ENCODE measurements at places on chromosomes 1 and 21. TPM values are rescaled to one million over a fixed set of nuclear protein-coding genes. Genes with fewer than 3 reads are reported as not detected.

DNA sequence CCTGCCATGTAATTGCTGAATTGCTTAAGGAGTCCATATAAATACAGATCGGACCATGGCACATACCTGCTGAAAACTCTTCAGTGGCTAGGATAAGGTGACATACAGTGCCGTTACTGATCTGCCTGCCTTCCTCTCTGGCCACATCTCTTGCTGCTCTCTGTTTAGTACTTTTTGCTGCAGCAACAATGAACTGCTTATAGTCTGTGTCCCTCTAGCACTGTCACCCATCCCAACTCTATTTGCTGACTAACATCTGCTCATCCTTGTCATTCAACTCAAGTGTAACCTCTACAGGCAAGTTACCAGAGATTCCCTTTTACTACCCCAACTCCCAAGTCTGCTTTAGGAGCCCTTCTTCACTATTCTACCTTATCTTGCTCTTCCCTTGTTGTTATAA is 65.6 kb downstream of the GTF2B start:
- no peak for DNase-seq

DNA sequence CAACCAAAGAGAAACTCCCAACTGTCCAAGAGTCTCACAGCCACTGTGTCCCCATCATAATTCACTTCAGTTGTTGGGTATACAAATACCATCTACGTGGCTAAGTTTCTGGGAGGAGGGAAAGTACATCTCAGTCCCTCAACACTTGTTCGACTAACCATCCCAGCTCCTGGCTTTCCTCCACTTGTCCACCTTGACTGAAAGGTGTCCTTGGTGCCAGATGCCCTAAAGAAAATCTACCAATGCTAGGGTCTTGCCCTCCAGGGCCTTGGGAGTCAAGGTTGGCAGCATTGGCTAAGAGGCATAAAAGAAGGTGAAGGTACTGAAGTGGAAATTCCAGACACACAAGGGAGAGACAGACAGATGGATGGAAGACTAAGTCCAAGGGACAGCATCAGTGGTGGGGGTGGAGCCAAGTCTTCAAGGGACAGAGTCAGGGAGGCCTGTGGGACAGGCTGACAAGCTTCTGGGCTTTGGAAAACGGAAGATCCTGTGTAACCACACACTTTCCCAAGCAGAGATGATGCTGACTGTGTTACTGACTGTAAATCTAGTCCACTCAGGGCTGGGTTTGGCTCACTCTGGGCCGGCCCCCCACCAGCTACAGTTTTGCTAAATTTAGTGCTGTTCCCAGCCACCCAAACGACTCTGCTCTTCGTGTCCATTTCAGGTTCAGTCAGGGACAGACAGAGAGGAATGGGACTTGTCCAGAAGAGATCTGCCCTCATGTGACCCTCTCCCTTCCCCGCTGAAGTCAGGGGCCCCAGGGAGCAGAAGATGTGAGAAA is 60.1 kb downstream of the CD34 start:
- no peak for DNase-seq

DNA sequence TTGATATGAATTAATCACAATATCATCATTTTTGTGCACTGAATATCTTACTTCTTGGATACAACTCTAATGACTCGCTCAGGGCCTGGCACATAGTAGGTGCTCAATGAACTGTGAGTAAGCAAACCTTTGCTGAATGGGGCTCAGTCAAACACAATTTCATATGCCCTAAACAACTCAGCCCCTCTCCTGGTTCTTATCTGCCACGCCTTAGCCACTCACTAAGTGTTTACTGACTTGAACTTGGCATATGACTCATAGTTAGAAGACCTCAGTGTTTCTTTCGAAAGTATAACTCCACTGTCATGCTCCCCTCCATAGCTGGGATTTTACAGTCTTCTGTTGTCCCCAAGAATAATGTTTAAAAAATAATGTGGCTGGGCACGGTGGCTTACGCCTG is 4.8 kb upstream of the IFNLR1 start:
- DNase-seq, result peak; percentile 56

DNA sequence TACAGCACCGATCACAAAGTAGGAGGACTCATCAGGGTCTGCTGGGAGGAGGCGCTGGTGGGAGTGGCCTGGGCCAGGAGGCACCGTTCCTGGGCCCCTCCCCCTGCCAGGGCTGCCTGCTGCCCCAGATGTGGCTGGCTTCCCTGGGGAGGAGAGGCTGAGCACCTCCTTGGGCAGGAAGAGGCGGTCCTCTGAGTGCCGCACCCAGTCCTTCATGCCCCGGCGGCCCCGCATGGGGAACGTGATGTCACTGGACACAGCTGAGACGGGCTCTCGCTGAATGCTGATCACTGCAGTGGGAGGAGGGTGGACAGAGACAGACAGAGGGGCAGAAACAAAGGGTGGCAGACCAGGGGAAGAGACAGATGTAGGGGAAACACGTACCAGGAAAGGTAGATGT is 24.8 kb downstream of the ADGRB2 start:
- peak; percentile 75 for DNase-seq

GRCh38 chr1:147891088-147891487 is 11.5 kb upstream of the GJA8 start:
- no peak for DNase-seq

- peak; percentile 94 for DNase-seq
These were observed at the start of gene CSRP1 for GRCh38 chr1:201506557-201507359. Gene CSRP1, minus strand, starts transcription at chr1:201507123. Its CDS starts 10,820 bp downstream, at chr1:201496303.

GRCh38 chr1:48823168-48823567 is 46.5 kb upstream of the BEND5 start:
- DNase-seq, result peak; percentile 66

DNA sequence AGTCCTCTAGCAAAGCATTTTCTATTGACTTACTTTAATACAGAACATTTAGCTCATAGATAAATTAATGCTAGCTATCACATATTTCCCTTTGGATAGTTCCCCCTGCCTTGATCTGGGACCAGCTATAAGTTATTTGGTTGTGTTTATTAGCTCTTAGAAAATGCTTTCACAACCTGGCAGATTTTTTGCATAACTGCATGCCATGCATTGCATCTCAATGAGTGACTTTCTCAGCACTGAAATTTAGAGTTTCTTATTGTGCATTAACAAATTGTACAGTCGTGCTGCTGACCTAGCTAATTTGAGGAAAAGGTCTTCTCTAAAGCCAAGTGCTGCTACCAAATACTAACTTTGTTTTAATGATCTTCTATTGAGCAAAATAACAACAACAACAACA is 164.8 kb downstream of the PLPPR5 start:
- no peak for DNase-seq

DNA sequence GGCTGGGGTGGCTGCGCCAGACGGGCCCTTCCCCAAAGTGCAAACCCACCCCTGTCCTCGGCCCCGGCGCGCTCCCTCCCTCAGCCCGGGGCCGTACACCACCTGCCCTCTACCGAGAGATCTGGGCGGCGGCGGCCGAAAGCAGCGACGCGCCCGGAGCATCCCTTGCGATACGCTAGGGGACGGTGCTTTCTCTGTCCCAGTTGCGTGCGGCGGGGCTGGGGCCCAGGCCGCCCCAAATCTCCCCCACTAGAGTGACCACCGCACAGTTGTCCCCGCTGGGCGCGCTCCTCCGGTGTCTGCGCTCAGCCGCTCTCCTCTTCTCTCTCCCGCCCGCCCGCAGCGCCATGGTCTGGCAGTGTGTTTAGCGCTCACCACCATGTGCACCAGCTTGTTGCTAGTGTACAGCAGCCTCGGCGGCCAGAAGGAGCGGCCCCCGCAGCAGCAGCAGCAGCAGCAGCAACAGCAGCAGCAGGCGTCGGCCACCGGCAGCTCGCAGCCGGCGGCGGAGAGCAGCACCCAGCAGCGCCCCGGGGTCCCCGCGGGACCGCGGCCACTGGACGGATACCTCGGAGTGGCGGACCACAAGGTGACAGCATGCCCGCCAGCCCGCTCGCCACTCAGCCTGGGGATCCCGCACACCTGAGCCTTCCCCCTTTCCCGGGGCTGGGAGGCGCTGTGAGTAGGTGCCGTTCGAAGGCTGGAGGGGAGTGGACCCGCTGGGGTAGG is 1.0 kb downstream of the ST6GALNAC5 start:
- peak; percentile 47 for DNase-seq

GRCh38 chr1:155424091-155424490 is 103.4 kb downstream of the RUSC1 start:
- DNase-seq, result no peak

GRCh38 chr1:158103861-158104522 is 76.7 kb upstream of the CD1D start:
- no peak for DNase-seq

DNA sequence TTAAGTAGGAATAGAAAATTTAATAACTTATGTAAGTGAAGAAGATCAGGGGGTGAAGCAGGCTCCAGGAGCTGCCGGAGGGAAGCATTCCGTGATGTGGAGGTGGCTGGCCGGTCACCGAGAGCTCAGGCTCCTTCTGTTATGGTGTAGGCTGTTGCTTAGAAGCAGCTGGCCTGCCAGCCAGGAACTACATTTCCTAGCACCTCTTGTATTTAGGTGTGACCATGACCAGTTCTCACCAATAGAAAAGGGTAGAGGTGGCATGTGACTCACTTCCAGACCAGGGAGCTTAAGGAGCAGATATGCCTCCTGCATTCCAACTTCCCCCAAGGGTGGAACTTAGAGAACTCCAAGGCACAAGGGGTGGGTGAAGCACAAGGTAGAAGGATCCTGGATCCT is 120.7 kb downstream of the ACTL8 start:
- no peak for DNase-seq

DNA sequence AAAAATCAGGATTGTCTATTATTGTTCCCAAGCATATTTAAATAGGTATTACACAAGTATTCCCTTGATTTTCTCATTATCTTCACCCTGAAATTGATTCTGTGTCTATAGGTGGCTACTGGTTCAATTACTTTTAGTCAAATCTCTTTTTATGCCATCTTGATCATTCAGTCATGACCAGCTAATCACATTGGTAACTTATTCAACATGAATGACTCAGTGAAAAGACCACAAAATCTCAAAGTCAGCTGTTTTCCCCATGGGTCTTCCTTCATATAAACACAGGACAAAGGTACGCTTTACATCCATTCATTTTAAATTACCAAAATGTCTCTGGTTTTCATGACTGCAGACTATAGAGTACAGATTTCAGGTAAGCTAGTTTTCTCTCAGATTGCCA is 23.7 kb upstream of the NRIP1 start:
- DNase-seq, result no peak

DNA sequence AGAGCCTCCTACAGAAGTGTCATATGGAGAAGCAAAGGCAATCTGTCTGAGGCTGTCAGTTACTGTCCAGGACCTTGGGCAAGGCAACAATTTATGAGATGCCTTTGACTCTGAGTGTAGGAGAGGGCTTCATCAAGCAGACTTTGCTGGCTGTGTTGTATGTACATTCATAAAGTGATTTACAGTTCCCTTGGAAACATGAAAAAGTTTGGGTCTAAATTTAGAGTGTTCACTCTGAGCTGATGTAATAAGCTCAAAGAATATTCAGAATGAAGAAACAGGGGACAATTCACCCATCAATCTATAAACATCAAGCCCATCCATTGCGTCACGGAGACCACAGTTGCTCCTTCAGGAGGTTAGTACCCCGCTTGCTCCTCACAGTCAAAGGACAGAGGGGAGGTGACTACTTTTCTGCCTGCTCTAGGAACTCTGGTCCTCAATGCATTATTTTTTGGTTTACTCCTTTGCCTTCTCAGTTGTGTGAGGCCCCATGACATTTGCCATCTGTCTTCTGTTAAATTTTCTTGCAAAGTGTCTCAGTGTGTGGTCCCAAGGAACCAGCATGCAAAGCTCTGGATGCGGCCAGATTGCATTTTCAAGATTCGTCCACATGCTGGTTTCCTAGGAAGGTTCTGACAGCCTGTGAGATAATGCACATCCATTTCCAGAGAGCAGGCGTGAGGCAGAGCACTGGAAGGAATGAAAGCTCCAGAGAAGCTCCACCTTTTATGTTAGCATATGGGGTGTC is 241.1 kb upstream of the KIAA0040 start:
- DNase-seq, result no peak

DNA sequence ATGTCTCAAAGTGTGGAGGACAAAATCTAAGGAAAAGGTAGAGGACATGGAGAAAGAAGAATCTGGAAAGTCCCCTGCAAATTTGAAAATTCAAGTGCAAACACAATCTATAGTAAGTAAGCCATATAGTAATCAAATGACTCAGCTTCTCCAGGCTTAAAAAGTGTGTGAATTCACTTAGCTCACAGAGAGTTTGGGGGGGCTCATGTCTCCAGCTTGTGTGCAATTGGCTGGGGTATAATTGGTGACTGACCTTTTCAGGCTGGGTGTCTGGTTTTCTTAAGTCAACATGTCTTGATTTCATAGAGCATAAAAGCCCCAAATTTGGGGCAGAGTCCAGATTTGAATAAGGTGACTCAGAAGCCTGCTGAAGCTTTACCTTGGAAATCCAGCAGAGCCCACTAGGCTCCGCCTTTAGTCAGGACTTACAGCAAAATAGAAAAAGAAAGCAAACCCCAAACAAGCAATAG is 8.6 kb downstream of the CLDN14 start:
- no peak for DNase-seq

DNA sequence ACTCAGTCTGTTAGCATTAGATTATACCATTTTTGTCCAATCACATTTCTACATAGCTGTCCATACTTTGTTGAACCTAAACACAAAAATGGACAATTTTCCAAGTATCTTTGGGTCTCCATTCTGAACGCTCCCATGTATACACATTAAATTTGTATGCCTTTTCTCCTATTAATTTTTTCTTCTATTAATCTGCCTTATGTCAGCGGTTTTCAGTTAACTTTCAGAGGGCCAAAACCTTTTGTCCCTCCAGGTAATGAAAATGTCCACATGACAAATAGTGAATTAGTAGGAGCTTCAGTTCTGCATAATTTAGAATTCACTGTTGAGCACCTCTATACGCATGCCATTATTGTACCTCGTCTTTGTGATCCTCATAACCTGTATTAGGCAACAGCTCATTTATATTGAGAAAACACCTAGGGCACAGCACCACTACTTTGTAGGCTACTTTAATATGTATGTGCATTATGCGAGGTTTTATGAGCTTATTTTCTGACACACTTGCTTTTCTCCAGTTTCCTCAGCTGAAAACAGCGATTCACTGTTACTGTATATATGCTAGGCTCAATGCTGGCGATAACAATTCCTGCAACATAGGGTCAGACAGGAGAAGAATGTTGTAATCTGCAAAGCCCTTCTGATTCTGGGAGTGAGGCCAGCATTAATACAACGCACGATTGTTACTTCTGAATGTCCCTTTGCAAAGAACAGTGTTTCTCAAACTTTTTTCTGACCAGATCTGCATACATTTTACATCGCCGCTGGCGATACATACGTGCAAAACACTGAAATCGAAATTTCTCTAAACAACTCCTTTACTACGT is 1.1 kb upstream of the ABCD3 start:
- DNase-seq, result no peak

DNA sequence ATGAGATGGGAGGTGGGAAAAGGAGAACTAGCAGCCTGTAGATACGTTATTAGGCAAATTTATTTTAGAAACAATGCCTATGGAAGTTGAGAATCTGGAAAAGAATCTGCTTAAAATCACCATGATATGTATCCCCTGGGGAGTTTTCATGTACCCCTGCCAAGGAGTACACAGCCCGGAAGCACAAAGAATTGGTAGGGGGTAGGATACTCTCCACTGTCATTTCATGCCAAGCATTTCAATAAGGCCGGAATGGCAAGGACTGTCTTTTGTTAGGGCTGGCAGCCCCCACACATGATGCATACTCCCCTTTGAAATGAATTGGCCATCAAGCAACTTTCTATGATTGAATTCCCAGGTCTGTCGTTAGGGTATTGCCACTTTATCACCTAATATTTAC is 111.5 kb upstream of the APP start:
- DNase-seq, result no peak

The PIGV gene
- 24.5 TPM for total RNA-seq

The CELF3 gene
- 7.7 TPM for total RNA-seq

The TCEA3 gene
- 125 TPM for total RNA-seq

The KIF14 gene
- total RNA-seq, result 1.2 TPM

The NIBAN1 gene
- 7.7 TPM for total RNA-seq

The LCE1B gene
- not detected for total RNA-seq

The TMEM52 gene
- 11.6 TPM for total RNA-seq

The RYR2 gene
- total RNA-seq, result 1.2 TPM
